Endothelial cell of umbilical vein (primary cell): ENCODE measurements at places on chromosomes 12 and 14. TPM values are rescaled to one million over a fixed set of nuclear protein-coding genes. Genes with fewer than 3 reads are reported as not detected.

Gene A2M
- 6.5 and 16.9 TPM in 2 replicates for total RNA-seq

Gene GPR65
- total RNA-seq, result 0.07 TPM in 1 of 2 replicates, not detected in the other

Gene HOXC12
- not detected in 2 replicates for total RNA-seq

Gene SSPN
- total RNA-seq, result 0.65 and 2.1 TPM in 2 replicates

Gene PHLDA1
- total RNA-seq, result 26.8 and 30.8 TPM in 2 replicates

Gene PELI2
- total RNA-seq, result 13.0 TPM in 2 replicates

Gene KRT4
- total RNA-seq, result not detected in 2 replicates

Gene SETD3
- total RNA-seq, result 51.9 and 53.1 TPM in 2 replicates

Gene KLHL33
- total RNA-seq, result 0.07 TPM in 1 of 2 replicates, not detected in the other

Gene CPNE6
- total RNA-seq, result not detected in 2 replicates

Gene LAG3
- total RNA-seq, result 3.8 and 4.1 TPM in 2 replicates

Gene GCN1
- 79.1 and 101 TPM in 2 replicates for total RNA-seq

Gene KLRF1
- not detected in 2 replicates for total RNA-seq

Gene SERPINA1
- not detected in 2 replicates for total RNA-seq

Gene HOXC13
- not detected in 2 replicates for total RNA-seq

Gene LRRK2
- 1.3 and 2.2 TPM in 2 replicates for total RNA-seq

Gene KCNC2
- not detected in 2 replicates for total RNA-seq

Gene CAMKK2
- total RNA-seq, result 41.8 and 45.0 TPM in 2 replicates

Gene AMN
- total RNA-seq, result not detected in 2 replicates

Gene NOVA1
- 3.3 and 8.2 TPM in 2 replicates for total RNA-seq

Gene DAO
- not detected in 2 replicates for total RNA-seq

Gene RFLNA
- total RNA-seq, result 3.4 and 19.7 TPM in 2 replicates
